ENCODE measurements at places on chromosomes 3 and 15.

DNA sequence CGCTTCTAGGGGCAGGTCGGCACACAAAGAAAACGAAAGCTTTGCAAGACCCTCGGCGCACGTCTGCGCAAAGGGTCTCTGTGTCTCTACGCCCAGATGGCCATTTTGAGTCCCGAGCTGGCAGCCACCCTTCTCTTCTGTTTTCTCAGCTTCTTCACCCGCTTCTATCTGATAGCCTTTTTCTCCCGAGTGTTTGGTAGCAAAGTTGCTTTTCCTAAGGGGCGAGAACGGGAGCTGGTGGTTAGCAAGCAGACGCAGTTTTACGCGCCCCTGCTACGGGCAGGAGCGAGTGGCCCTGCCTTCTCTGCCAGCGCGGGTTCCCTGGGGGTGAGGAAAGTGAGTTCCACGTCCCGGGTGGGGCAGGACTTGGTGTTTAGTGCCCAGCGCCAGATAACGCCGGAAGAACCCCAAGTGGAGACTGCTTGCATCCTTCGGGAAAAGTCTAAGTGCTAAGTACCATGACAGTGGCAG, 2.9 kb upstream of the MKRN2 start:
- DNase-seq: no peak

- no peak for DNase-seq
Observed at GRCh38 chr3:61073566-61074165, 177.6 kb downstream of the FHIT start.

GRCh38 chr3:42270561-42270960, 4.6 kb upstream of the CCK start:
- no peak for DNase-seq

DNA sequence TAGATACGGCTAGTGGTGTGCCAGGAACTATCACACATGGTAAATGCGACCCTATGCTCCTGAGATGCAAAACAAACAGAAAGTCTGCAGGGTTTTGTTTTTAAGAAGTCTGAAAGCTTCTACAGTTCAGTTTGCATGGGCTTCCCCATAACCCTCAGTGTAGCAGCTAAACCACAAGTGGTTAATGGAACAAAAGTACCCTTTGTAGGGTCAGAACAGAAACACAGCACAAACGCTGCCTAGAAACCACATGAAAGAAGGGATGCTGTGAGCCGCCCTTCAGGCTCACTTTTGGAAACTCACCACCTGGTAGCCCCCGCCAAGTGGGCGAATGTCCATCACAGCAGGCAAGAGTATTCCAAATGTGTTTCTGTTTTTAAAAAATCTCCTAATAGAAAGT, 46.2 kb downstream of the CTDSPL start:
- DNase-seq: no peak

GRCh38 chr15:39698444-39699390, 83.9 kb downstream of the FSIP1 start:
- DNase-seq: no peak

GRCh38 chr3:116230431-116231020, 214.8 kb downstream of the LSAMP start:
- no peak for DNase-seq

DNA sequence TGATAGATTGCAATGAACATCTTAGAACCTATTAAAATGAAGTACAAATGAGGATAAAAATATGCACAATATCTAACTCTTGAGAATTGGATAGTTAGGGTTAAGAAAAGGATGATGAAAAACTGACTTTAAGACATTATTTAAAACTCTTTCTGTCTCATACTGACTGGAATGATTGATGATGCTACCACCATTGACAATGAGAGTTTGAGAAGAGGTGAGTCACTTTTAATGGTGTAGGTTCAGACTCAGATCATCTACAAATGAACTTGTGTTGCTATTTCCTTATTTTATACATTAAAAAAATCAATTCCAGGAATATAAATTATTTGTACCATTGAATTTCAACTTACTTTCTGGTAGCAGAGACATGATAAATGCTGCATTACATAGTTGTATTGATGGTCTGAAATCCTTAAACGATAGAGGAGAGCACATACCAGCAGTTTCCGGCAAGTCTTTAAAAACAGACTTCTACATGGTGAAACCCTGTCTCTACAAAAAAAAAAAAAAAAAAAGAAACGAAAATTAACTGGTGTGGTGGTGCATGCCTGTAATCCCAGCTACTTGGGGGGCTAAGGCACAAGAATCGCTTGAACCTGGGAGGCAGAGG, 409.0 kb downstream of the OTOL1 start:
- DNase-seq: no peak

Measured in activated CD8-positive, alpha-beta memory T cell treated with anti-CD3 and anti-CD28 coated beads for 1 hour (primary cell).